ENCODE measurements at places on chromosomes 1 and 21.

DNA sequence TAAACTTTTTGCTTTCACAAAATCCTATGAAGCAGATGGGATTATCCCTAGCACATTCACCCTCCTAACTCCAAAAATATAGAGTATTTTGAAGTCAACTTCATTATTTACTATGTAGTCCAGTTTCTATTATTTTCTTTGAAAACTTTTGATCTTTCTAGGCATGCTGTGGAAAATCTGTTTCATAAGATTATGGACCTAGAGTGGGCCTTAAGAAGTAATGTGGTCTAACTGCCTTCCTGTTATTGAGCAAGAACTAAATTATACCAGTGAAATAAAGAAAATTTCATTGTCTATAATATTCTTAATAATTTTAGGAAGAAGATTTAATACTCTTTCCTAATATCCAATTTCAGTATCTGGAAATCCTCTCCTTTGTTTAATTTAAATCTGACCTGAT, 58.1 kb downstream of the PRKACB start:
- no peak for DNase-seq

DNA sequence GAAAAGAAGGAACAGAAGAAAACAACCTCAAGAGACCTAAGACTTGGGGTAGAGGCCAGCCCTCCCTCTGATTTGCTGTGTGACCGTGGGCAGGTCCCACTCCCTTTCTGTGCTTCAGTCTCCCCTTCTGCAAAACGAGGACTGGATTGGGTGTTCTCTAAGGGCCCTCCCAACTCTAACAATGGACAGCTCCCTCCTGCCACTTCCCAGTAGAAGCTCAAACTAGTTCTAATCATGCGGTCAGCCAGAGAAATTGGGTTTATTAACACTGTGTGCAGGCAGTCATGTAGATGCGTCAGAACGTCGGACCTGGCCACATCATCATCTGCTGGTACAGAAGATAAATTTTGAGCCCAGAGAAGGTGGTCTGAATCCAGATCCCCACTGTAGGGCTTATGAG, 1.6 kb upstream of the PADI4 start:
- DNase-seq, result no peak

- no peak for DNase-seq
Observed at GRCh38 chr1:27478098-27478497, 11.9 kb downstream of the WASF2 start.

DNA sequence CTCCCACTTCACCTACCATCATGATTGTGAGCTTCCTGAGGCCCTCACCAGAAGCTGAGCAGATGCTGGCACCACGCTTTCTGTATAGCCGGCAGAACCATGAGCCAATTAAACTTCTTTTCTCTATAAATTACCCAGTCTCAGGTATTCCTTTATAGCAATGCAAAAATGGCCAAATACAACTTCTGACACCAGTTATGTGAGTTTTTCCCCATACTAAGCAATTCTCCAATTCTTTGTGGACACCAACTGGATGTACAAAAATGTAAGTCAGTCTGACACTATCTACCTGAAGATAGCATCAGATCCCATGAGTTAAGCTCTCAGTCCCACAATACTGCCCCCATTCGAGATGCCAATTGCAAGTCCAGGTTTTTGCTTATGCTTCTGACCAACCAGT, 65.4 kb upstream of the PPIH start:
- DNase-seq, result no peak

- DNase-seq, result no peak
Observed at GRCh38 chr1:45282351-45282750, 44.3 kb upstream of the HPDL start.

GRCh38 chr1:161106431-161106830, 8.3 kb downstream of the KLHDC9 start:
- no peak for DNase-seq

DNA sequence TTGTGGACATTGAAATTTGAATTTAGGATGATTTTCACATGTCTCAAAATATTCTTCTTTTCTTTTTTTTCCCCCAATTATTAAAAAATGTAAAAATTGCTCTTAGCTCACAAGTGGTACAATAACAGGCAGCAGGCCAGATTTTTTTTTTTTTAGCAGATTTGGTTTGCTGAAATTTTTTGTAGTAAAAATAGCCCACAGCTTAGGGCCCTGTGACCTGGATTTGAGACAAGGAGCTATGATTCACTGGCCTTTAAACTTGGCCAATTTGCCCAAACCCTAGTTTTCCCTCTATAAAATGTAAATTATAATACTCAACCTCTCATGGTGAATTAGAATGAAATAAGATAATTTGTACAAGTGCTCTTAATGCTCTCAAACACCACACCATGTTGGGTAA, 253.8 kb downstream of the DYRK1A start:
- no peak for DNase-seq

DNA sequence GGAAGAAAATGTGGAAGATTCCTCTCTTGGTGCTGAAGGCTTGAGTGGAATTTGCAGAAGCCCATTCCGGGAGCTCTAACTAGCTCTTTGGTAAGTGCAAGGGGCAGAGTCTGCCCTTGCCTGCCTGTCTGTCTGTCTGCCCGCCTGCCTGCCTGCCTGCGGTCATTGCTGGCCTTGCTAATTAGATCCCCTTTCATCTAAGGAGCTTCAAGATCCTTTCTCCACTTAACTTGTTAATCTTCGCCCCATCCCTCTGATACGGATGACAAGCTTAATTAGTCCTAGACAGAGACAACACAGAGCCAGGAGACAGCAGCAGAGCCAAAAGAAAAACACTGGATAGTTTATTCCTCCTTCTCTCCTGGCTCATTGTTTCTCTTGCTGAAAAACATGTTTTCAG, 80.2 kb upstream of the GADD45A start:
- no peak for DNase-seq

GRCh38 chr1:229843627-229844238, 217.7 kb downstream of the URB2 start:
- DNase-seq, result no peak

GRCh38 chr1:225607355-225607754, 45.6 kb downstream of the ENAH start:
- DNase-seq, result no peak

GRCh38 chr1:116767782-116768382, 13.7 kb downstream of the CD2 start:
- DNase-seq, result no peak

DNA sequence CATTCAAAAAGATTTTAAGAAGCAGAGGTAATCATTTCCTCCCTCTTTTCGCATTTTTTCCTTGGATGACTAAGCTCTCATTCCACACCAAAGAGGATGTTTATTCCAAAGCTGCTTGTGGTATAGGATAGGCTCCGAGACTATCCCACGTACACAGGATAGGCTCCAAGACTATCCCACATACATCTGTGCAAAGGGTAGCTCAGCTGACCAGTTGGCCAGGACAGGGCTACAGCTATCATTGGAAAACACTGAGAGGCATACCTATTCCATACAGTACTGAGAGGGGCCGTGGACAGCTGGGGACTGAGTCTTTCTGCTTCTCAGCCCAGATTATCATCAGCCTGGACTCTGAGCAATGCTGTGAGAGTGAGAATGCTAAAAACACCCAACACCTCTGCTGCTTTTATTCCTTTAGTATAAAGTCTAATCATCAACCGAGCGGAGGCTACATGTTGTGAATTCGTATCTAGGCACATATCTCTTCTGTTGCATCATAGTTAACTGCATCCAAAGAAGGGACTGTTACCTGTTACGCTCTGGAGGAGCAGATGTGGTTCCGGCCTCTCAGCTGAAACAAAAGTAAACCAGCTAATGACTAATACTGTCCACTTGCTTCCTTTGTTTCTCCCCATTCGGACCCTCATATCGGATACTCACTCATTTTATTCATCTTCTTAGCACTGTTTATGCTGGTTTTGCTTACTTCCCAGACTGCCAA, 141.0 kb downstream of the TNFSF18 start:
- no peak for DNase-seq

DNA sequence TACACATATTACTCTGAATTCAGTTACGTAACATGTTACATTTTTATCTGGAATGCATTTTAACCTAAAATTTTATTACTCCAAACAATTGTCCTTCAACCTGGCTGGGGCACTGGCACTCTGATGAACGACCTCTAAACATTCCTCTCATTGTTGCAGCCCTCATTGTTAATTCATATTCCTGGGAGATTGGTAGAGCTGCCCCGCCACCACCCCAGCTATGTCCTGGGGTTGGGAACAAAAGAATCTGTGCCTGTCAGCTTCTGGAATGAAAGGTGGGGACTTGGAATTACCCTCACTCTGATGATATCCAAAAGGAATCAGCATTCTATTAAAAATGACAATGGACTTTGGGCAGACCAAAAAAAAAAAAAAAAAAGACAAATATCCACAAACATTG, 38.0 kb upstream of the DESI2 start:
- DNase-seq, result no peak

DNA sequence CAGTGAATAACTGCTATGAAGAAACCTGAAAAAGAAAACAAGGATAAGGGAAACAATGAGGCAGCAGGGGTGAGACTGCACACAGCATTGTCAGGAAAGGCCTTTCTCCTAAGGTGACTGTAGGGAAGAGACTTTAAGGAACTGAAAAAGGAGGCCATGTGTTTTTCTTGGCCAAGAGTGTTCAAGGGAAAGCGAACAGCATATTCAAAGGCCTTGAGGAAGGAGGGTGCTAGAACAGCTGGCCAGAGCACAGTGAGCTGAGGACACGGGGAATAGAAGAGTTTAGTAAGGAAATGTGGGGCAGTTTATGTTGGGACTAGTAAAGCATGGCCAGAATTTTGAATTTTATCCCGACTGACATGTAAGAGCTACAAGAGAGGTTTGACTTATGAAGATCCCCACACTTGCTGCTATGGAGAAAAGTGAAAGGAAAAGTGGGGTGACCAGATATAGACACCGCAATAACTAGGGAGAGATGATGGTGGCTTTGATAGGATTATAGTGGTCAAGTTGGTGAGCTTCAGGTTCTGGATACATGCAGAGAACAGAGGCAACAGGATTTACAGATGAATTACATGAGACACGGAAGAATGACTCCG, 1.4 kb downstream of the RWDD2B start:
- DNase-seq, result no peak

DNA sequence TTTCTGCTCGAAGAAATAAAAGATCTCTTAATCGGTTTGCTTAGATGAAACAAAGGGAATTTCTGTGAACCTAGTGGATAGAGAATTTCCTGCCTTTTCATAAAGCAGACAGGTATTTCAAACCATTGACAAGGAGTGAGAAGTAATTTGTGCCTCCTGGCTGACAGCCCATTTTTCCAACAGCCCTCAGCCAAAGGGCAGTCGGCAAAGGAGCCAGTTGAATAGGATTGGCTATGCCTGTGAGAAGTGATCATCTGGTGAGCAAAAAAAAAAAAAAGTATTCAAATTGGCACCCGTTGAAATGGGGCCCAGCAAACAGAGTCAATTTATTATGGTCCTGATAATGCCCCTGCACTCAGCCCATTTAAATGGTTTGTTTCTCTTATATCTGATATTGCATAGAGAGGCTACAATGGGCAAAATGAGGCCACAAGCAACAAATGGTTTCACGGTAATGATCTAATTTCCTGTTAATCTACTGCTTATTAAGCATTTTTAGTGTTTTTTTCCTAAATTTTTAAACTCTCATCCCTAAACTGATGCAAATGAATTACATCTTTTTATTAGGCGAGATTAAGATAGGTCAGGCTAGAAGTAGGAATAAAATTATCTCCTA, 477.5 kb downstream of the NUF2 start:
- no peak for DNase-seq
